ENCODE measurements at places on chromosomes 1 and 21.

DNA sequence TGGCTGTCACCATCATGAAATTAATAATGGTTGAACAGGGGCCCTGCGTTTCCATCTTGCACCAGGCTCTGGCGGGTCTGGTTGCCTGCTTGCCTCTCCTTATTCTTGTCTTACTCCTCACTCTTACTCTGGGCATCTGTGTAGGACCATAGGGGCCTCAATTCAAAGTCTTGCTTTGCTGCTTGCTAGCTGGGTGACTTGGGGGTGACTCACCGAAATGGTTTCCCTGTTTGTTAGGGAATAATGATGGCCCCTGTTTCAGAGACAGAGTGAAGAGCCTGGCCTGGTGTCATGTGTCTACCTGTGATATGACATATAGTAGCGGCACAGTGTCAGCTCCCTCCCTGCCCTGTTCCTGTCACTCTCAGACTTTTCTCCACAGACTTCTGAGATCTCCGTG lies 24.6 kb downstream of the KCNC4 start:
- no peak for DNase-seq

DNA sequence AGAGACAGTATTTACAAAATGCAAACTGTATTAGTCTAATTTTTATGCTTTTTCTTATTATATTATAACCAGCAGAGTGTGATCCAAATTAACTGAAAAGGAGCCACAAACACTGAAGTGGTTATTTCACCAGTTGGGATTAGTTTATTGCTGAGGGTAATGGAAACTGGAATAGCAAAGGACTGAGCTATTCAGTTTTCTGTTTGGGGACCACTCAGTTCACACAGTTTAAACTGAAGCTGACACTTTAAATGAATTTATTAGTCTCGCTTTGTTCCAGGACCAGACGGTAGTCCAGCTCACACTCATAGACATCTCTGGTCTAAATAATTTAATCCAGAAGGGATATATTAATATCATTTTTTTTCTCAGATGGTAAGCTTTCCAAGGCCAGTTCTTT lies 410.7 kb downstream of the LTN1 start:
- no peak for DNase-seq

GRCh38 chr21:32603131-32603530 lies 9.0 kb downstream of the CFAP298 start:
- no peak for DNase-seq

DNA sequence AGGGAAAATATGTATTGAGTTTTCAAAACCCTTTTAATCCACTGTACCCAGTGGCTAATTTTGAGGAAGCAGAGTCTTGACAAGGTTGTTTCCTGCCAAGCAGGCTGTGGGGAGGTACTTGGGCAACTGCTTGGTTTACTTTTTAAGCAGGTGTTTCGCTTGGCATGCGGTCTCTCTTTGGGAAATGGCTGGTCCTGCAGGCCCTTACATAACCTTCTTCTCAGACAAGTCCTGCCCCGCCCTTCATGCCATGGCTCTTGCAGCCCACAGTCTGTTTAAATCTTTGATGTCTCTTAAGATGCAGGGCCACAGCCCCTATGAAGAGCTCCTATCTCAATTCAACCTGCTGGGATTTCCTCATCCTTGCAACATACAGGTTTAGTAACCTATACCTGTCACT lies 36.0 kb upstream of the ABCD3 start:
- DNase-seq, result no peak

DNA sequence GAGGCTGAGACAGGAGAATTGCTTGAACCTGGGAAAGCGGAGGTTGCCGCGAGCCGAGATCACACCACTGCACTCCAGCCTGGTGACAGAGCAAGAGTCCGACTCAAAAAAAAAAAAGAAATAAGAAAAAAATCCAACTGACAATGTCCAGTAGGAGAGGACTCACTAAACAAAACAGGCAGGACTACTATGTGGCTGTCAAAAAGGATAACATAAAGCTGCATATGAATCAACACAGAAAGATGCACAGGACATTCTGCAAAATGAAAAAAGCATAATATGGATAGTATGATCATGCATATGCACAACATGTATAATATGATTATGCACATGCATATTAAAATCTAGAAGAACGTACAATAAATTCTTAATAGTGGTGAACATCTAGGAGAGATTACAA lies 80.7 kb downstream of the JAK1 start:
- DNase-seq, result no peak

- no peak for DNase-seq
These were observed 311.0 kb downstream of the KCNH1 start for GRCh38 chr1:210822932-210823331.

DNA sequence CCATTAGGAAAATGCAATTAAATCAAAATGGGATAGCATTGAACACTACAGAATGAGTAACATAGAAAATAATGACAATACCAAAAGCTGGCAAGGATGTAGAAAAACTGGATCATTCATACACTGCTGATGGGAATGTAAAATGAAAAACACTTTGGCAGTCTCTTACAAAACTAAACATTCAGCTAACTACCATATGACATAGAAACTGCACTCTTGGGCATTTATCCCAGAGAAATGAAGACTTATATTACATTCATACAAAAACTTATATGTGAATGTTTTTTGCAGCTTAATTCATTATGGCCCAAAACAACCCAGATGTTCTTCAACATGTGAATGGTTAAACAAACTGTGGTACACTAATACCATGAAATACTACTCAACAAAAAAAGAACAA lies 66.4 kb downstream of the ANKRD13C start:
- no peak for DNase-seq

- no peak for DNase-seq
These were observed 2.0 kb upstream of the MARCKSL1 start for GRCh38 chr1:32337855-32338636.

DNA sequence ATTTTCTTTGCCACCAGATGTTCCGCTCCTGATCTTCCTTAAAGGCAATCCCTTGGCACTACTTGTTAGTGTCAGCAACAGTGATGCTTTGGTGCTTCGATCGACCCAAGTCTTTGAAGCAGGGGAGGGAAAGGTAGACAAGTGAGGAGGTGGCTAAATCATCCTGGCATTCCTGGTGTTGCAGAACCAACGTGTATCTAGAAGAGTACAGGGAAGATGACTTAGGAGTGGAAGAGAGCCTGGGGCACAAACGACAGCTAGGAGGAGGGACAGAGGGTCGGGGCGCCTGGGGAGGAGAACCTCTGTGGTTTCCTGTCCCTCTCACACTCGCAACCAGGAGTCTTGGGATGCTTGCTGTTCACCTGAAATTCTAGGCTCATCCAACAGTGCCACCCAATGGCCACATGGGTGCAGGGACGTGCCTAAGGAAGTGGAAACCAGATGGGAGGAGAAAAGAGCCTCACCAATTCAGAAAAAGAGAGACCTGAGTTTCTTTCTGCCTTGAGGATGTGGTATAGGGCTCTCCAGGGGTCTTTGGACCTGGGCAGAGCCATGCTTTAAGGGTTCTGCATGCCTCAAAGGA lies 9.5 kb upstream of the KCNA2 start:
- DNase-seq, result peak; percentile 60

DNA sequence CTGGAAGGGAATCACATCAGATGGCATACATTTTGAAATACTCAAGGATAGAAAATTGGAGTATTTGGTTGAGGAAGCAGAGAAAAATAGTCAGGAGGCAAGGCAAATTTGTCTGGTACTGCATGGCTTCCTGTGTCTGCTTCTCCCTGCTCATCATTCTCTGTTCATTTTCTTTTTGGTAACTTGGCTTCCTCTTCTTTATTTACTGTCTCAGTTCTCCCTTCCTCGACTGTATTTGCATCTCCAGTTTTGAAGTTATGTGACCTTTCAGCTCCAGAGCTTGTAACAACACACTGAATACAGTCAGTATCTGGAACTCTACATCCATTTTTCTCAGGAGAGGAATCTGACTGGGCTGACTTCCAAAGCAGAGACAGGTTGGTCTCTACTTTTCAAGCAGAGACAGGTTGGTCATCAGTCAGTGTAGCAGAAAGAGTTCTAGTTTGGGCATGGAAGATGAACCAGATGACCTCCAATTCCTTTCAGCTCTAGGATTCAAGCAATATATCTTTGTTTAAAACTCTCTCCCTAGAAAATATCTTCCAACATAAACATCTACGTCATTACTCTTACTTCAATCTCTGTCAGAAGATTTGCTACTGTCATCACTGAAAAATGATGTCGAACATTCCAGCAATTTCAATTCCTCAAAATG lies 571.2 kb downstream of the ADGRL2 start:
- DNase-seq, result no peak

GRCh38 chr21:33080776-33081175 lies 10.8 kb downstream of the OLIG1 start:
- no peak for DNase-seq

GRCh38 chr1:30569384-30569783 lies 154.0 kb downstream of the MATN1 start:
- no peak for DNase-seq

DNA sequence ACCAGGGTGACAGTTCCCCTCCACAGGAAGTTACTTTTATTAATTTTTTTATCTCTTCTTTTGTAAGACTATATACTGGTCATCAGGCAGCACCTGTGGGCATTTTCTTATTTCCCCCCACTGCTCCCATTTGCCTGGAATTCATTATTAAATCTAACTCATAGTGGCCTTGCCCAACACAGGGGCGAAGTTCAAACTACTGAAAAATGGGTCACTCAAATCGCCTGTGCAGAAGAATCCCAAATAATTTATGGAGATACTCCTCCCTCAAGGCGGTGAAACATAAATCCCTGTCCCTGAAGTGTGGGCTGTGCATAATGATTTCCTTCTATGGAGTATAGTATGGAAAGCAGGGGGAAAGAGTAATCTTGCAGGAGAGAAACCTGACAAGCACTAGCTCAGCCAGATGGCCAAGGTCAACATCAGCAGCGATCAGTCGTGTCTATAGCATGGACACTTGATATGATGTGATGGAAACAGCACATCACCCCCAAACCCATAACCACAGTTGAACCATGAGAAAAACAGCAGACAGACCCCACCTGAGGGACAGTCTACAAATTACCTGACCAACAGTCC lies 7.9 kb downstream of the CAMK2N1 start:
- no peak for DNase-seq

- DNase-seq, result no peak
These were observed 185.6 kb downstream of the CLEC20A start for GRCh38 chr1:178311164-178311563.

GRCh38 chr21:44792702-44793591 lies 8.7 kb downstream of the UBE2G2 start:
- DNase-seq, result peak; percentile 70

DNA sequence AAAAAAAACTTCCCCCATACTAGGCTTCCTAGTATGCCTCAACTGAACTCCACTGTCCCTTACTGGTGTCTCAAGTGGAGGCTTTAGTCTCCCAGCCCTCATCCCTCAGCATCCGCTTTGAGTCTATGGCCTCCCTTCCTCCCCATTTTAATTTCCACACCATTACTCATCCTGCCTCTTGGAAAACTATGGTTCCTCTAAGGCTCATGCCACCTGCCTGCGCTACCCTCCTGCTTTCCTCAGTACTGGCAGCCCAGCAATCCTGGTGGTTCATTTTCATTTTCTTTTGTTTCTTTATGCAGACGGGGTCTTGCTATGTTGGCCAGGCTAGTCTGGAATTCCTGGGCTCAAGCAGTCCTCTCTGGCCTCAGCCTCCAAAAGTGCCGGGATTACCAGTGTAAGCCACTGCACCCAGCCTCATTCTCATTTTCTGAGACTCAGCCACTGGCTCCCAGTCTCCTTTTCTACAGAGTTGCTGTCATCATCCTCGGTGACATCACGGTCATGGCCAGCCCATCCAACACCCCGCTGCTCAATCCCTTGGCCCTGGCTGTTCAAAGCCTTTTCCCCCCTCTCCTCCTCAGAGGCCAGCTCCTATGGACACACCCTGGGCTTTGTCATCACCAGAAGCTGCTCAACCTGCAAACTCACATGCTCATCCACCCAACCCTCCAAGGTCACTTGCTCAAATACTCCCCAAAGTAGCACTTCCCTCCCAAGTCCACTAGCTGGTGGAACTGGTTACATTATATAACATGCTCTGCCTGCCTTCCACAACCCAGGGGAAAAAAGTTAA lies 2.3 kb upstream of the PMVK start:
- DNase-seq, result no peak

GRCh38 chr1:236870721-236871120 lies 75.6 kb downstream of the MTR start:
- peak; percentile 54 for DNase-seq

GRCh38 chr1:184365699-184366098 lies 21.1 kb upstream of the C1orf21 start:
- no peak for DNase-seq

DNA sequence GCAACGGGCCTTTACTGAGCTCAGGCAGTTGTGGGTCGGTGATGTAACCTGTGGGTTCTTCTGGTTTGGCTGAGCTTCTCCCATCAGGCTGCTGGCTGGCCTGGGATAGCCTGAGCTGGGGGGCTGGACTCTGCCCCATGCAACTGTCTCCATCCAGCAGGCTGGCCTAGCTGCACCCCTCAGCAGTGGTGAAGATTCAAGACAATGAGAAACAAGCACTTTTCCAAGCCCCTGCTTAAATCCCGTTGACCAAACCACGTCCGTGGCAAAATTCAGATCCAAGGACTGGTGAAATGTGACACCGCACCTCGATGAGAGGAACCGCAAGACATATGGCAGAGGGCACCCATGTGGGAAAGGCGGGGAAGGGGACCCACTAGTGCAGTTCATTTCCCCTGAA lies 25.6 kb downstream of the PRSS38 start:
- DNase-seq, result no peak

- DNase-seq, result no peak
These were observed 19.9 kb downstream of the BEND5 start for GRCh38 chr1:48756683-48757316.

DNA sequence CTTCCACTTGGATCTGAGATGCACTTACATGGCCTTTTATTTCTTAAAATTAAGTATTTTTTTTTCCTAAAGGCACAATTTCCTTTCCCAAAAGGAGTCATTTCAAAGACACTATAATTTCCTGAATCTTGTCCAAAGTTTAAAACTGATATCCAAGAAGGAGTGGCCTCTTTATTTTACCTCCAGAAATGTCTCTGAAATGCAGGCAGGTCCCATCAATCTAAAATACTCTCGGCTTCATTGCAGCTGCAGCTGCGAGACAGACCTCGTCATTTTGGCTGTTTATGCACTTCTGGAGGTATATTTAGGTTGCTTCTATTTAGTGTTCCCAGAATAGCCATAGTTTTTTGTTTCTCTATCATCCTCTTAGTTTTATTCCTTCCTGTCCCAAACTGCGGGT lies 172.7 kb upstream of the COA6 start:
- no peak for DNase-seq

- DNase-seq, result no peak
These were observed 76.6 kb downstream of the FAM78B start for GRCh38 chr1:166090244-166090643.

- no peak for DNase-seq
These were observed 83.5 kb downstream of the URB2 start for GRCh38 chr1:229709500-229710013.

GRCh38 chr1:2543543-2544092 lies 12.6 kb upstream of the TNFRSF14 start:
- no peak for DNase-seq

DNA sequence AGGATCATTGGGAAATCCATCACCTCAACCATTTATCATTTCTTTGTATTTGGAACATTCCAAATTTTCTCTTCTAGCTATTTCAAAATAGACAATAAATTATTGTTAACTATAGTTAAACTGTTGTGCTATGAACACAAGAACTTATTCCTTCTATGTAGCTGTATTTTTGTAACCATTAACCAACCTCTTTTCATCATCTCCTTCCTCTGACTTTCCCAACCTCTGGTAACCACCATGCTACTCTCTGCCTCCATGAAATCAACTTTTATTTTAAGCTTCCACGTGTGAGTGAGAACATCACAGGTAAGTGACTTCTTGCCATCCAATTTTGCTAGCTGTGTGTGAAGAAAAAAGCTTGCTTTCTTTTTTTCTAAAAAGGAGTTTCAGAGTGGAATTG lies 418 bp downstream of the IFI44L start:
- DNase-seq, result no peak

GRCh38 chr1:161304927-161305866 lies 4.6 kb downstream of the MPZ start:
- no peak for DNase-seq

All from Kasumi-1 (cell line).